Heart right ventricle (tissue), 16 donors: ENCODE measurements at places on chromosomes 6 and 20.

DNA sequence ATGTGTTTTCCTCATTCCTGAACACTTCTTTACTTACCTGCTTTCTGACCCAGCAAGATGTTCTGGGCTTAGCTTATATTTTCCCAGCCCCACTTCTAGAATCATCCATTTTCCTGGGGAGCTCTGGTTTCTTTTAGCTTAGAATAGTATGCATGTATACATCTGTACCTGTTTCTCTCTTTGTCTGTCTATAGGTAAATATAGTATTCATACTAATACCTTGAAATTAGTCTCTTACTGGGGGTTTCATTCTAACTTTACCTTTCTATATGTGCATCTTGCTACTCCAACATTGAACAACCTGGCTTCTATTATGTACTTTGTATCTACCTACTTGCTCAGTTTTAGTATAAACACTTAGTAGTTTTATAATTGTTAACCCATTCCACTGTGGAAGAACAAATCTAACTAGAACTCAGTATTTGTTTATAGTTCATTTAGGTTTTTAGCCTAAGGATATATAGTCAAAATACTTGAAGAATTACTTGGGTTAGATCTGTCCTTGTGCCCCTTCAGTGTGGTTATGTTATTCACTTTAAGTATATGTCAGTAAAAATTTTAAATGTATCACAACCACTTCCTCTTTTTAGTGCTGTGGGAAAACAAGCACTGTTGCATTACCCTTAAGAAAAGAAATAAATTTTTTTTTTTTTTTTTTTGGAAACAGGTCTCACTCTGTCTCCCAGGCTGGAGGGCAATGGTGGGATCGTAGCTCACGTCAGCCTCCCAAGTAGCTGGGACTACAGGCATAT is 54.0 kb downstream of the ASXL1 start:
- DNase-seq: no peak

GRCh38 chr6:72789145-72789544 is 167.3 kb downstream of the KCNQ5 start:
- no peak for DNase-seq

- no peak for DNase-seq
These were observed 672.2 kb downstream of the PRKN start for GRCh38 chr6:162055365-162055764.

- DNase-seq: no peak
These were observed 82.3 kb upstream of the PTPRT start for GRCh38 chr20:43271980-43272379.

DNA sequence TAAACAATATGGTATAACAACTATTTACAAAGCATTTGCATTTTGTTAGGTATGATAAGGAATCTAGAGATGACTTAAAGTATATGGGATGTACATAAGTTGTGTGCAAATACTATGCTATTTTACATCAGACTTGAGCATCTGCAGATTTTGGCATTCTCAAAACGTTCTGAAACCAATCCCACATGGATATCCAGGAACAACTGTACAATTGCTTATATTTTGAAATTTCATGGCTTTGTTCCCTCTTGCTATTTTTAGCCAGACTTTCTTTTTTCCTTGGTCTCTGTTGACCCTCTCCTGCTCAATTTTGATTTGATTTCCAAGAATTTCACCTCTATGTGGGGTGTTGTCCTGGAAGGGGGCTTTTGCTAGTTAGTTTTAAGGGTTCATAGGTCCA is 32.9 kb upstream of the UST start:
- no peak for DNase-seq

GRCh38 chr6:90098001-90098531 is 198.6 kb downstream of the BACH2 start:
- peak; percentile 17 for DNase-seq

- no peak for DNase-seq
These were observed 2.3 kb downstream of the PEDS1 start for GRCh38 chr20:50151034-50151743.
